Fibroblast of the aortic adventitia (primary cell): ENCODE measurements at places on chromosomes 2 and 18. TPM values are rescaled to one million over a fixed set of nuclear protein-coding genes. Genes with fewer than 3 reads are reported as not detected.
A peak's percentile ranks its signal among the peaks of the same experiment; 100 is the strongest.

DNA sequence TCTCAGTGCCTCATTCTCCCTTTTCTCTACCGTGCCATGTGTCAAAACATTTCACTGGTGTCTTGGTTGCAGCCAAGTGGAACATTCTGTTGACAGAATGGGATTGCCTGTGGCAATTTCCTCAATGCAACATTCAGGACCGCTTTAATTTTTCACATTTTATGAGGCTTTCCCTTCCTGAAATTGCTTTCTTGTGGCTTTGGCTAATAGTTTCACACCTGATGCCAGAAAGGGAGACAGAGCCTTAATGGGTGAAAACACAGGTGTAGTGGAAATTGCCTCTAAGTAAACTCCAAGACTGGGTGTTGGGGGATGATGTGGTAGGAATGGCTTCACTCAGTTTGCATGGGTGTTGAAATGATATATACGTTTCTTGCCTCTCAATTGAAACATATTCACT lies 278.3 kb downstream of the TSN start:
- DNase-seq = no peak

DNA sequence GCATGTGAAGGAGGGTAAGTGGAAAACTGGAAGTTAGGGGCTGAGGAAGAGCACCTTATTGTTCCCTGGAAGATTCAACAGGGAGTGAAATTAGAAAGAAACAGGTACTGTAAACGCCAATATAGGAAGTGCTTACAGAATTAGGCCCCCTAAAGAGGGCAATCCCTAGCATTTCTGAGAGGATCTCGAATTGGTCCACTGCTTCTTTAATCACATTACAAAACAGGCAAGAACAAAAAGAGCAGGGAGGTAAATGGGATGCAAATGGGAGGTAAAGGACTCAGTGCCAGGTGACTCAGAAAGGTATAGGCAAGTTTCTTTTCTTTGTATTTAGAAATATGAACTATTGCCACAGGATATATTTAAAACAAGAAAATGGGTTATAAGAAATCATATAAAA lies 116.4 kb upstream of the FANCL start:
- no peak for DNase-seq

DNA sequence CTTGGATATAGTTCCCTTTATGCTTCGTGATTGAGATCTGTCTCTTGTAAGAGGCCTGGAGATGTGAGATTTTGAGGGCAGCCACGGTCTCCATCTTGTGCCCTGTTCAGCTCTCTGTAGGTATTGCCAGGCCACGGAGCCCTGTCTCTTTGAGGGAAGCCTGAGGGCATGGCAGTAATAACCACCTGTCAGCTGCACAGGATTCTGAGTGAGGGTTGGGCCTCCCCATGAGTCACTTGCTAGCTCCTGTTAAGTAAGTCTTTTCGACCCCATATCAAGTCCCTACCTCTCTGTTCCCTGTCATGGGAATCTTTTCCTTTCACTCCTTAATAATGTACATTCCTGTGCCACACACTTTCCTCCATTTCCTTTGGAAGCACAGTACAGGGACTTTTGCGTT lies 20.4 kb downstream of the LYPD6B start:
- DNase-seq = no peak

DNA sequence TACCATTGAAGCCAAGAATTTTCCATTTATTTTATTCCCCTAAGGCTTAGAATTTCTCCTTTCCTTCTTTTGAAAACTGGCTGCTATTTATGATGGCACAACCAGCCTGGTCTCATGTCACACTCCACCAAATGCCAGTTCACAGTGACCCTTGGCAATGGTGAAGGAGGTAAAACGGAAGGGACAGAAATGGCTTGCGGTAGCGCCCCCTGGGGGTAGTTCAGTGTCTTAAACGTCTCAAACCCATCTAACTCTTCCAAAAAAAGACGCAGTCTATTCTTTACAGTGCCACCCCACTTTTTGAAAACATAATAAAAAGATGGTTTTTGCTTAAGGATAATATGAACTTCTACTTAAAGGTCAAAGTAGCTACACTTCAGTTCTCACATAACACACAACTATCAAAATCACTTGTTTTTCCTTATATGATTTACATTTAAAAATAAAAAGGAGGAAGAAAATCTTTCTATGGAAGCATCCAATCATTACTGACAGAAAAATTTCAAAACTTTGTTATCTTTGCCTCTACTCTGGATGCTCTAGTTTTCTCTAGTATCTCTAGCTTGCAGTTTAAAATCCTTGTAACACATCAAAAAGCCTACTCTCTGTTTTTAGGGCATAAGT lies 28.0 kb downstream of the PNO1 start:
- DNase-seq = peak; percentile 44

GRCh38 chr2:100891906-100892642 lies 72.1 kb downstream of the NPAS2 start:
- peak; percentile 74 for DNase-seq

DNA sequence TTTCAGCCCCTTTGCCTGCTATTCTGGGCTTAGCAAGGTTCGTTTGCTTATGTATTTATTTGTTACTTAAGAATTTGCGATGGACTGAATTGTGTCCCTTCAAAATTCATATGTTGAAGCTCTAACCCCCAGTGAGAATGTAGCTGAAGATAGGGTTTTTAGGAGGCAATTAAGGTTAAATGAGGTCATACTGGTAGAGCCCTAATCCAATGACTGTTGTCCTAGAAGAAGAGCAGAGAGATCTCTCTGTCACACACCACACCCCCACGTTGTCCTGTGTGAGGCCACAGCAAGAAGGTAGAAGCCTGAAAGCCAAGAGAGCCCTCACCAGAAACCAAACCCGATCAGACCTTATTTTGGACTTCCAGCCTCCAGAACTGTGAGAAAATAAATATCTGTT lies 66.7 kb downstream of the KIAA1328 start:
- DNase-seq = no peak

- DNase-seq = peak; percentile 12
Observed at GRCh38 chr2:136985044-136985443, 219.7 kb downstream of the THSD7B start.

DNA sequence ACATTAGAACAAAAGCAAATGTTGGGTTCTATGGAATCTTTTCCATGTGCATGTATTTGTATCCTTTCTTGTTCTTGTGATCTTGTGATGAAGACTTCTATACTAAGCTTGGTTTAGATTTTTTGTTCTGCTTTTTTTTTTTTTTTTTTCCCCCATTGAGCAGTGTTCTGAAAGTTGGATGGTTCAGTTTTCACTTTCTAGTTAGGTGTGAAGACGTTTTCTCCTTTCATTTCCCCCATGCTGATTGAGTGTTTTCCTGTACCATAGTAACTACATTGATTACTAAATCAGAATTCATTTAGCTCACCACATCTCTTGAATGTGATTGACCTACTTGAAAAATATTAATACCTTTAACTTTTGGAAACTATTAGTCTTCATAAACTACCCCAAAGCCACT lies 34.1 kb downstream of the NOP58 start:
- DNase-seq = no peak

- DNase-seq = peak; percentile 92
Observed at GRCh38 chr2:196259507-196260481, 88.4 kb upstream of the STK17B start.

- no peak for DNase-seq
Observed at GRCh38 chr2:60551240-60552077, 2.0 kb downstream of the BCL11A start.

DNA sequence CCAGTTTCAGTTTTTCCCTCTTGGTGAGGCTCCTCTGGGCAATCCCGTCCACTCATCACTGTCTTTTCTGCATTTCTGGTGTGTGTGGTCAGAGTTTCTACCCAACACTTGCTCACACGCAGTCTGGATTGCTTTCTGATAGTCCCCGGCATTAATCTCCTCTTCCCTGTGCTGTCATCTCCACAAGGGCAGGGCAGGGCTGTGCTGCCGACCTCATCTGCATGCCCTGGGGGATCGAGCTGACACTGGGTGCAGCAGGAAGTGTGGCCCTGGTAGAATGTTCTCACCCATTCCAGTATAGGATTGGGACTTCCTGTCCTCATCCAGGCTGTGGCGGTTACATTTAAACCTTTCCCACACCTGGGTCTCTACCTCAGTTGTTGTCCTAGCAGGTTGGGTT lies 80.0 kb upstream of the FAM136A start:
- peak; percentile 35 for DNase-seq

- DNase-seq = no peak
Observed at GRCh38 chr18:7728297-7728696, 161.2 kb downstream of the PTPRM start.

- peak; percentile 81 for DNase-seq
Observed at GRCh38 chr18:2425426-2426317, 145.6 kb downstream of the METTL4 start.

DNA sequence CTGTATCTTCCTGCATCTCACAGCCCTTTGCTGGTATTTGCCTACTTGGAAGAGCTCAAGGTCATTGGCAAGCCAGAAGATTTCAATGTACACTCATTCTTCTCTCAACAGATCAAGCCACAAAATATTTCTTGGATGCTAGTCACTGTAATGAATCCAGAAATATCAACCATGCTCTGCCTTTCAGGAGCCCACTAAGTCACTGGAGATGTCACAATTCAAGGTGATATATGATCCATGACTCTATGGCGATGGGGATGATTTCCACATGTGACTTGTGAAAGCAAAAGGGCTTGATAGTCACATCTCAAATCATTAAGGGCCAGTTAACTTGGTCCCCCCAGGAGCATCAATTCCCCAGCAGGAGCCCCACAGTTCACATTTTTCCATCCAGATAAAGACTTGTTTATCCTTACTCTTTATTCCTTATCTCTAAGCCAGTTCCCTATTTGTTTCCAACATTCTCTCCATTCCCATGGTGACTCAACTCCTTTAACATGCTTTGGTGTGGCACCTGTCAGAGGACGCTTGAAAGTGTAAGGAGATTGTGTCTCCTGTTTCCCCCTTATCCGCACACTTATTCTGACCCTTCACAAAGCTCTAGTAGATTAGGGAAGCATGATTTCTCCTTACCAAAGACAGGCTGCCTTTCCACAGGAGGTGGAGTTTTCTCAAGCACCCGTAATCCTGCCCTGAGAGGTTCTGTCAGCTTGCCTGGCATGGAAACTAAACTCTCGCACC lies 15.8 kb downstream of the PKDCC start:
- DNase-seq = peak; percentile 94

GRCh38 chr2:217857624-217858506 lies 144.9 kb downstream of the TNS1 start:
- no peak for DNase-seq

- no peak for DNase-seq
Observed at GRCh38 chr2:159832858-159833257, 34.9 kb upstream of the CD302 start.

EFHD1 gene
- total RNA-seq = 0.45 and 0.49 TPM in 2 replicates

CRYBA2 gene
- not detected in 2 replicates for total RNA-seq

ITM2C gene
- total RNA-seq = 26.5 and 38.1 TPM in 2 replicates

DUSP19 gene
- total RNA-seq = 1.6 and 4.8 TPM in 2 replicates

GKN1 gene
- total RNA-seq = not detected in 2 replicates
